ENCODE measurements at places on chromosomes 5 and 9.

DNA sequence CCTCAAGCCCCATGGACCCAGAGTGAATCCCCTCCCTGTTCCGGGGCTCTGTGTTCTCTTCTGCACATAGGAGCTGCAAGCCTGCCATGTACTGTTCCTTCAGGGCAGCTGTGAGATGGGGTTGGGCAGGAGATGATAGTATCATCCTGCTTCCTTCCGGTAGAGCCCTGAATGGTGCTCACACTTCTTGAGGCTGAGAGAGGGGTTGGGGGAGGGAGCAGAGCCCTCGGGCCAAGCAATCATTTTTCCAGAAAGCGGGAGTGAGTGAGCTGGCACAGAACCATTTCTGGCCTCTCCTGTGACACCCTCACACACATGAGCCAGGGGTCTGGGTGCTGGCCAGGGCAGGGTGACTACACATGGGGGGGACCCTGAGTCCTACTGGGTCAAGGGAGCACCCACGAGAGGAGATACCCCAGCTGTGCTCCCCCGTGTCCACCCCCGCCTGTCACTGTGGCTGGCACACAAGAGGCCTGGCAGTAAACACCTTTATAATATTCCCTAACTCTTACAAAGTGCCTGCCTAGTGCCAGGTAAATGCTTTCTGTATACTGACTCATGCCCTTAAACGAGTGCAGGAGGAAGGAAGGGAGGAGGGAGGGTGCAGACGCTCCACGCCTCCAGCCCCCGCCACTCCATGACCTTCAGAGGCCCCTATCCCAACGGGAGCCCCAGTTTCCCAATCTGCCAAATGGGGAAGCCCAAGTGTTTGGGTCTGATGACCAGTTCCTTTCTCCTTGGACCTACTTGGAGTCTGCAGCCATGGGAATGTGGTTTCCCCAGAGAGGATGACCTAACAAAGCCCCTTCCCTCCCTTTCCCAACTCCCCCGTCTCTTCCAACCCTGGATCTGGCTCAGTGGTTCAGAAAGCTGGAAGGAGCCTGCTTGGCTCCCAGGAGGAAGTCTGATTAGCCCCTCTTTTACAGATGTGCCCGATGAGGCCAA lies 15.5 kb downstream of the AKNA start:
- peak; percentile 39 for DNase-seq

GRCh38 chr9:79164406-79164805 lies 407.4 kb upstream of the TLE4 start:
- no peak for DNase-seq

DNA sequence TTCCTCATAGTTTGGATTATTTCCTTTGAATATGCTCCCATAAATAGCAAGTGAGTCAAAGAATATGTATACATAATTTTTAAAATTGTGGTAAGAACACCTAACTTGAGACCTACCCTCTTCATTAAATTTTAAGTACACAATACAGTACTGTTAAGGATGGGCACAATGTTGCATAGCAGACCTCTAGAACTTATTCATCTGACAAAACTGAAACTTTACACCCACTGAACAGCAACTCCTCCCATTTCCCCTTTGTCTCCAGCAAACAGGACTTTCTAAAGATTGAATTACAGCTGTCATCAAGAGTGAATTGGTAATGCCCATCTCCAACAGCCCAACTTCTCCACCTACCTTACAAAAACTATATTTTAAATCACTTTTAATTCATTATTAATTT lies 388.9 kb downstream of the HTR1A start:
- no peak for DNase-seq

GRCh38 chr9:72751541-72751940 lies 201.3 kb downstream of the ALDH1A1 start:
- no peak for DNase-seq

DNA sequence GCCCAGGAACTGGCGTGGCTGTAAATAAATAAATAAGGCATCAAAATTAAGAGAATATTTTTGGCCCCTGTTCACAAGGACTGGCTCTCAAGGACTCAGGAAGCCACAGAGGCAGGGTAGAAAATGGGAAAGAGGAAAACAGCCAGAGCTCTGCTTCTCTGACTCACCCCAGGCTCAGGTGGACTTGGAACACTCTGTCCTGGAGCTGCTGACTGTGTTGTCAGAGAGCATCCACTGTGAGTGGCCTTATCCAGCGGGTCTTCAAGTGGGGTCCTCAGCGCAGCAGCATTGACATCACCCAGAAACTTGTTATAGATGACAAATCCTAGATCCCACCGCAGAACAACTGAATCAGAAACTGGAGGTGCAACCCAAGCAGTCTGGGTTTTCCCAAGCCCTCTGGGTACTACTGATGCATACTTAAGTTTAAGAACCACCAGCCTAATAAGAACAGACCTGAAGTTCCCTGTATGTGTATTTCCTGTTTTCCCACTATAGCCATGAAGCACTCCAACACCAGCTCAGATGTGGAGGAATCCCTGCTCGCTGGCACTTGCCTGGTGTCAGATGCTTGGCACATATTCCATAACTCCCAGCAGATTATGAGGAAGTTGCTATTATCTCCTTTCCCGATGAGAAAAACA lies 20.5 kb downstream of the ADRA1B start:
- DNase-seq, result no peak

GRCh38 chr9:113621309-113621791 lies 157.8 kb downstream of the RGS3 start:
- no peak for DNase-seq

- no peak for DNase-seq
Measured at GRCh38 chr9:130383350-130383715, 61.4 kb upstream of the ASS1 start.

DNA sequence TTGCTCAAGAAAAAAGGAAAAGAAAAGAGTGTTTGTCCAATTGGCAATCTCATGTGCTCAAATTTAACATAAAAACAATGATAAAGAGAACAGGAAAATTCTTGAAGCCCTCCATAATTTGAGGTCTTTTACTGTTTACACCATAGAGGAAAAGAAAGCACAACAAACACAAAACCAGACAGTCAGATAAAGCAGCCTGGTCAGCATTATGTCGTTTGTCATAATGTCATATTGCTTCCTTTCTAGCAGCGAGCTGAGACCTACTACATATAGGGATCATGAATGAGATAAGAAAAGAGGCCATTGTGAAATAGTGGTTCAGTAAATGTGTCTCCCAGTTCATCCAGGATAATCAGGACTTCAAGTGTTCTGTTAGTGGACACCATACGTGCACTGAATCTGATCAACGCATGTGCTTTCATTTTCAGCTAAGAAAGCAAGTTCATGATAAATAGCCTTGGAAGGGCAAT lies 64.7 kb upstream of the SELENOP start:
- DNase-seq, result no peak

DNA sequence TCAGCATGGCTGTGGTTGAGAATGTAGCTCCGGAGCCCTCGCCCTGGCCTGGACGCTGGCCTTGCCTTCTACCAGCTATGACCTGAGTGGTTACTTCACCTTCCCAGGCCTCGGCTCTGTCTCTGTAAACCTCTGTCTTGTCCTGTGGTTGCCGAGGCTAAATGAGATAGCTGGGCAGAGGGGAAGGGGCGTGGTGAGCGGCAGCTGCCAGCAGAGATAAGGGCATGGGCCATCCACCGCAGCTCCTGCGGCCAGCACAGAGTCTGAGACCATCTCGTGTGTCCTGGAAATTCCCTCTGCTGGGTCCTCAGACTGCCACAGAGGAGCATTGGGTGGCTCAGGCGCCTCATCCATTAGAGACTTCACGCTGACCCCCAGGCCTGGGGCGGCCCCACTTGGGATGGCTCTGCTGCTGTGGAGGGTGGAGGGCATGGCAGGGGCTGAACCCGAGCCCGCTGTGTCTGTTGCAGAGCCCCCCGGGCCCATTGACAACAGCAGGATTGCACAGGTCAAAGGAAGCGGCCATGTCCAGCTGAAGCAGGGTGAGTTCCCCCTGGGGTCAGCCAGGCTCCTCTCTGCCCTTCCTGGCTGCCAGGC lies 43.9 kb downstream of the USP20 start:
- DNase-seq, result no peak

- no peak for DNase-seq
Measured at GRCh38 chr9:32869404-32869803, 86.1 kb downstream of the TMEM215 start.

- DNase-seq, result no peak
Measured at GRCh38 chr9:26356491-26356890, 536.1 kb downstream of the CAAP1 start.

- DNase-seq, result no peak
Measured at GRCh38 chr5:75335486-75335885, 1.5 kb upstream of the HMGCR start.

GRCh38 chr5:149282027-149282965 lies 10.6 kb downstream of the AFAP1L1 start:
- no peak for DNase-seq

DNA sequence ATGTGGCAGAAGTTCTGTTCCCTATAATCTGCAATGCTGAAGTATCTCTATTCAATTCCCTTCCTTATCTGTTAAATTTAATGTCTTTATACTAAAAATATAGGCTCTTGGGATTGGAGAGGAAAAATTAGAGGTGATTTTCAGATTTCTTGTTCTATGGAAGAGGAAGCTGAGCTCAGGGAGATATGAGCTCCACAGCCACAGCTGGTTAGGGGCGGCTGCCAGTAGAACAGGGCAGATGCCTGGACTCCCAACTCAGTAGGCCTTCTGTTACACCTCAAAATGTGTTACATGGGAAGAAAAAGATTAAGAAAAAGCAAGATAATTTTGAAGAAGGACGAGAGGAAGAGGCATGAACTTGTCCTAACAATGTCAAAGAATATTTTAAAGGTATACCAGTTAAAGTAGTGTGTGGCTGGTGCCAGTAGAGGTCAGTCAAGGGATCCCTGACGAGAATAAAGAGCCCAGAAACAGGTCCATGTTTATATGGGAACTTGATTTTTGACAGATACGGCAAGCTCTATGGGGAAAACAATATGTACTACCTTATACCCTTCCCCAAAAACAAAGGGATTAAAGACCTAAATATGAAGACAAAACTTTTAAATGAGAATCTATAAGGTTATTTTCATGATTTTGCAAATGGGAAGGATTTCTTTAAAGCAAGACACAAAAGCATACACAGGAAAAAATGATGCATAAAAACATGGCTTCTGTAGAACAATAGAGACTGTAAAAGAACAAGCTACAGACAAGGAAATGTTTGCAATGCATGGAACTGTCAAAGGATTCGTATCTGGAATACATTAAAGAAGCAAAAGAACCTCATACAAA lies 28.7 kb downstream of the DNAJC21 start:
- DNase-seq, result no peak

- DNase-seq, result no peak
Measured at GRCh38 chr5:78542321-78542840, 106.2 kb downstream of the LHFPL2 start.

DNA sequence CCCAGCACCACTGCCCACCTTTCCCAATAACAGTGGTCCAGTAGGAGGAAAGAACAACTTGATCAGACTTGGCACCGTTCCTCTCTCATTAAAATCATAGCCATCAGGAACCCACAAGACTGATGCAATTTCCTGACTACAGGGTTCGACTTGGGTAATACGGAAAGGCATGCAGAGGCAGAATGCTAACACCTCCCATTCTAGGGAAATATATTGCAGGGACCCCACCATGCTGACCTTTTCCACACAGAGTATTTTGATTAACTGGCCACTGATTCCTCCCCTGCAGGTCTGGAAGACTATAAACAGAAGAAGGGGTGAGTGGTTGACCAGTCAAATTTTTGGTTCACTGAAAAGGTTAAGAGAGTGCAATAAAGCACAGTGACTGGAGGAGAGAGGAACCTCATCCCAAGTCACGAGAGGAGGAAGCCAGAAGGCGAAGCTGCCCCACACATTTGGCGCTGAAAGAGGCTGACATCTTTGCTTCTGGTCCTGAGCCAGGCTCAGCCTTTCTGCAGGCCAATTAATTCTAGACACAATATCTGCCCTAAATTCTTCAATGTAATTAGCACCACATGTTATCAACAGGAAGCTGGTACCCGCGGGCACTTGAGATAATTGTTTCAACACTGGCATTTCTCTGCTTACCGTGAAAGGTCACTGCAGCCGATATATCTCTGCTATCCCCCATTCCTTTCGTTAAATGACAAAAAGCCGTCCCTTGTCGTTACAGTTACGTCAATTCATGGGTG lies 64.7 kb upstream of the SPOCK1 start:
- no peak for DNase-seq

DNA sequence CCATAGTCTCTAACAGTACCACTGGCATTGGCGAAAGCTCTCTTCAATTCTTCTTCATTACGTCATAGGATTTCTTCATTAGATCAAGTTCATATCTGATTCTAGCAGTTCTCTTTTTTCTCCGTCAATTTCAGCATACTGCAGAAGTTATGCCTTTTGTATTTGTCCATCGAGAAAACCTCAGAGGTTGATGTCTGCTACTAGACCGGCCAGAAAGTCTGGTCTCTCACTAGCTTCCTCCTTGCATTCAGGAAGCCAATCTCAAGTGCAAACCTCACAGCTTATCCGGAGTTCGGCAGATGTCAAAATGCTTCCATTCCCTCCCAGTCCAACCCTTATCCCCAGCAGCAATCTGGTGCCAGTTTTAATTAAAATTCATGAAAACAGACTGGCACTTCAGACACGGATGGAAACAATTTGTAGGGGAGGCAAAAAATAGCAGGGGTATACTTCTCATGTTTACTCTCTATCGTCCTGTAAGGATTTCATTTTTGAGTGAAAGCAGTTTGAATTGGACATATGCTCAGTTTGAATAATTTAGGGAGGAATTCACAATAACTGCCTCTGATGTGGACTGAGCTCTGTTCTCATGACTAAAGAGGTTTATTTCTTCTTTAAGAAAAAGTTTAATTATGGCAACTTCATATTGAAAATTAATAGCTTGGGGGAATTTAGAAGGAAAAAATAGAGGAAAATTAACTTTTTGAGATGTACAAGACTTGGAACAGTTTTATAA lies 56.4 kb upstream of the TMC1 start:
- no peak for DNase-seq

GRCh38 chr5:91329283-91329682 lies 53.8 kb downstream of the ARRDC3 start:
- no peak for DNase-seq

DNA sequence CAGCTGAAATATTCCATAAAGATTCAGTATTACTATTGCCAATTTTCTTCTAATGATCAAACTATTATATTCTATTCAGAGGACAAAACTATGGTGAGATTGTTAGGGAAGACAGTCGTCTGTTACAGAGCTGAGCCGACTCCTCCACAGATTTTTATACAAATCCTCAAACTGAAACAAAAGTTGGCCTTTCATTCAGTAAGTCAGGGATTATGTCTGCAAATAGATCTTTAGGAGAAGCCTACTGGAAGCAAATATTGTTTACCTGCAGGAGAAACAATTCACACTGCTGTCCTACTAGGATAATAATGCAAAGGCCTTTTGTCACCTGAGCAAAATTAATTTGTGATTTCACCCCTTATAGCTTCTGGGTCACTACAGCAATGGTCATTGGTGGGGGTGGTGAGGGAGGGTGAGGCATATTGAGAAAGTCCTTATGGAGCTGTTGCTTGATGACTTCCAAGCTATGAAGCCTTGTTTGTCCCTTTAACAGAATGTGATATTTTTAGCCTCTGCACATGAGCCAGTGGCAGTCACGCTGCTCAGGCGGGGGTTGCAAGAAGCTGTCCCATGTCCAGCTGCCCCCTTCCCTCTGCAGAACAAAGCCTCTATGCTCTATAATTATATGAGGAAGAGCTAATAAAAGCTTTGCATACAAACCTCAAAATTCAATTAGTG lies 200.5 kb upstream of the KLF9 start:
- no peak for DNase-seq

GRCh38 chr5:131245948-131246347 lies 17.9 kb upstream of the CDC42SE2 start:
- no peak for DNase-seq

GRCh38 chr5:80246995-80247729 lies 8.7 kb downstream of the SERINC5 start:
- no peak for DNase-seq

All from activated effector memory CD4-positive, alpha-beta T cell treated with Interleukin-2 at 50 U/mL for 16 hours (primary cell).